ENCODE measurements at places on chromosomes 6 and 20. TPM values are rescaled to one million over a fixed set of nuclear protein-coding genes. Genes with fewer than 3 reads are reported as not detected.

LZTS3 gene
- 22.8 TPM for polyA plus RNA-seq

GPR6 gene
- polyA plus RNA-seq = not detected

MEI4 gene
- not detected for polyA plus RNA-seq

SNAI1 gene
- polyA plus RNA-seq = 0.95 TPM

CST8 gene
- not detected for polyA plus RNA-seq

EEF1A2 gene
- polyA plus RNA-seq = 1.3 TPM

ADGB gene
- polyA plus RNA-seq = not detected

LY6G6C gene
- polyA plus RNA-seq = 0.17 TPM

SLC23A2 gene
- 36.1 TPM for polyA plus RNA-seq

SLC35F1 gene
- 2.5 TPM for polyA plus RNA-seq

PRPH2 gene
- 2.8 TPM for polyA plus RNA-seq

PEX7 gene
- polyA plus RNA-seq = 7.2 TPM

HLA-DQB1 gene
- polyA plus RNA-seq = 28.5 TPM

HLA-DPA1 gene
- 304 TPM for polyA plus RNA-seq

GHRH gene
- not detected for polyA plus RNA-seq

JPH2 gene
- 7.5 TPM for polyA plus RNA-seq

ZFP64 gene
- polyA plus RNA-seq = 6.3 TPM

BRD2 gene
- polyA plus RNA-seq = 301 TPM

GINS1 gene
- polyA plus RNA-seq = 1.2 TPM

TINAG gene
- not detected for polyA plus RNA-seq

PPIL6 gene
- polyA plus RNA-seq = 6.3 TPM

IL17F gene
- not detected for polyA plus RNA-seq

NANP gene
- polyA plus RNA-seq = 3.7 TPM

MCCD1 gene
- polyA plus RNA-seq = not detected

PNLDC1 gene
- polyA plus RNA-seq = 1.2 TPM

SLC22A3 gene
- 13.5 TPM for polyA plus RNA-seq

GJA10 gene
- not detected for polyA plus RNA-seq

ALDH8A1 gene
- polyA plus RNA-seq = 0.21 TPM

GLP1R gene
- polyA plus RNA-seq = not detected

SPATS1 gene
- not detected for polyA plus RNA-seq

HCK gene
- polyA plus RNA-seq = 3.4 TPM

PRSS35 gene
- 6.8 TPM for polyA plus RNA-seq

MPIG6B gene
- 0.06 TPM for polyA plus RNA-seq

EFCAB8 gene
- polyA plus RNA-seq = not detected

PPP1R3G gene
- 0.90 TPM for polyA plus RNA-seq

TBX18 gene
- polyA plus RNA-seq = 7.2 TPM

SIRPB2 gene
- polyA plus RNA-seq = 0.98 TPM

DEFB124 gene
- polyA plus RNA-seq = not detected

GPX5 gene
- not detected for polyA plus RNA-seq

KCNK5 gene
- 15.2 TPM for polyA plus RNA-seq

MOG gene
- polyA plus RNA-seq = 0.05 TPM

EYS gene
- 0.01 TPM for polyA plus RNA-seq

ACTR5 gene
- 6.8 TPM for polyA plus RNA-seq

TRIM40 gene
- not detected for polyA plus RNA-seq

PDCD2 gene
- polyA plus RNA-seq = 75.0 TPM

EPPIN gene
- polyA plus RNA-seq = 0.38 TPM

NSFL1C gene
- polyA plus RNA-seq = 45.6 TPM

GPSM3 gene
- 5.4 TPM for polyA plus RNA-seq

BPIFB4 gene
- not detected for polyA plus RNA-seq

BMP5 gene
- 0.01 TPM for polyA plus RNA-seq

ZSCAN16 gene
- polyA plus RNA-seq = 4.0 TPM

SLC26A8 gene
- polyA plus RNA-seq = 0.07 TPM

MUC22 gene
- not detected for polyA plus RNA-seq

COX4I2 gene
- polyA plus RNA-seq = 6.6 TPM

SLC22A1 gene
- polyA plus RNA-seq = not detected
